ENCODE measurements at places on chromosomes 12 and 14.
A peak's percentile ranks its signal among the peaks of the same experiment; 100 is the strongest.

- no peak for DNase-seq
These were observed 24.5 kb downstream of the SLC17A8 start for GRCh38 chr12:100381379-100381778.

DNA sequence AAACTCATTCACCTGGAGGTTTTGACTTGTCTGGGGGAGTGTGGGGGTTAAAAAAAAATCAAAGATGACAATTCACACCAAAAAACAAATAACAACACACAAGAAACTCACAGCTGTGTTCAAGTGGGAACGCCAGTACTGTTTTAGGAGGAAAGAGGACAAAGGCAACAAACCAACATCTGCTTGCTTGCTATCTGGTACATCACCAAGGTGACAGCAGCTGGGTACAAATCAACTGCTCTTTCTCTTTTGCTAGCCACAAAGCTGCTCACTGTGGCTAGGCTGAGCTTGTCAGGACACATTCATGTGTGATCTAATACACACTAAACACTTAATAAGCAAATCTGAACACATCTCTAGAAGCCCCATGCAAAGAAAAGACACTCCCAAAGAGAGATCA is 128.0 kb upstream of the RAP1B start:
- no peak for DNase-seq

DNA sequence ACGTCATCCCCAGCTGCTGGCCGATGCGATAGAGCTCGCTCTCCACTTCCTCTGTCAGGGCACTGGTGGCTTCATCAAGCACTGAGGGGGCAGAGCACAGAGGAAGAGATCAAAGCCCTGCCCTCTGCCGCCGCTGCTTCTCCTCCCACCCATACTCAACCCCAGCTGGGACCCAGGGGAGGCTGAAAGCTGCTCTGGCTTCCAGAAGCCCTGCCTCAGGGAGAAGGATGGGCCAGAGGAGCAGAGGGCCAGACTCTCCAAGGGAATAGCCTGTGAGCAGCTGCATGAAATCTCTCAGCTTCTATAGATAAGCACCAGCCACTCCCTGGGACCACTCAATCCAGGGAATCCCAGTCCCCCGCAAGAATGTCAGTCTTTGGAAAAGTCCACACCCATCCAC is 16.0 kb downstream of the ABCD4 start:
- no peak for DNase-seq

DNA sequence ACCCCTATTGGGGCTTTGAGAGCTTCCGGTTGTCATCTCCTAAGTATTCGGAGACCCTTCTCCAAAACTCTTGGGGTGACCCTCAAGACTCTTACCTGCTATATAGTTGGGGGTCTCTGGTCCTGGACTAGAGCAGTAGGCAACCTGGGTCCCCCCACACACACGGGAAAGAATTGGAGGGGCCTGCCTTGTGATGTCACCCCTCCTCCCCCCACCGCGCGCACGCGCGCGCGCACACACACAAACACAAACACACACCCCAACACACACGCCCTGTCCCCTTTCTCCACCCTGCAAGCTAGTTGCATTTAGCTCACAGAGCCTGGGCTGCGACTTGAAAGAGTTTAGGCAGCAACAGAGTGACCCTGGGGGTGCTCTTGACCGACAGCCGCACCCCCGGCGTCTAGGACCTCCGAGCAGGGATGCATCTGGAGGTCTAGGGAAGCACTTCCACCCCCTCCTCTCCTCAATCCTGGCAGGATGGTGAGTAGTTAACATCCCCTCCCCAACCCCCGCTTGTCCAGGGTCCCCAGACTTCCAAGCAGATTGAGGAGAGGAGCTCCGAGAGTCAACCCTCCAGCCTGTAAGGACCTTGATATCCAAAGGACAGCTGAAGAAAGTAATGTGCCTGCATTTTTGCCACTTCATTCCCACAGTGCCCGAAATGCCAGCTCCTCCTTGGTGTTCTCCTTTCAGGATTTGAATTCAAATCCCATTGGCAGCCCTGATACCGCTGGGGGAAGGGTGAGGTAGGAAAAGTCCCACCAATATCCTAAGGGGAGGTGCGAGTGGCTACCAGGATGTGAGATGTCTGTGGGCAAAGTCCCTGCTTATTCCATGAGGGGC is 1.4 kb upstream of the DNAJC14 start:
- peak; percentile 60 for DNase-seq

- DNase-seq = no peak
These were observed 334.9 kb downstream of the BTG1 start for GRCh38 chr12:91810531-91811451.

DNA sequence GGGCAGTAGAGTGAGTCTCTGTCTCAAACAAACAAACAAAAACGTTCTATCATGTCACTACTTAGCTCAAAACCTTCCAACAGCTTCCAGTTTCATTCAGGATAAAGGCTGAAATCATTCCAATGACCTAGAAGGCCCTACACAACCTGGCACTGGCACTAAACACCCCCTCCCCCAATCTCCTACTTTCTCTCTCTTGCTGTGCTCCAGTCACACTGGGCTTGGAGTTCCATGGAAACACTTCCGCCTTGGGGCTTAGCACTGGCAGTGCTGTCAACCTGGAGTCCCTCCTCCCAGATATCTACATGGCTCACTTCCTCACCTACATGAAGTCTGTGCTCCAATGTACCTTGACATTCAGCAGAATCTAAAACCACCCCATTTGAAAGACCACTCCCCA is 65.0 kb upstream of the SINHCAF start:
- DNase-seq = no peak

GRCh38 chr12:10268037-10268436 is 39.6 kb upstream of the KLRD1 start:
- no peak for DNase-seq
